ENCODE measurements at places on chromosomes 2 and 18. TPM values are rescaled to one million over a fixed set of nuclear protein-coding genes. Genes with fewer than 3 reads are reported as not detected.

GRCh38 chr2:215598376-215598975, 162.6 kb upstream of the FN1 start:
- no peak for DNase-seq

- DNase-seq, result no peak
These were observed 59.8 kb upstream of the AQP4 start for GRCh38 chr18:26925313-26925712.

DNA sequence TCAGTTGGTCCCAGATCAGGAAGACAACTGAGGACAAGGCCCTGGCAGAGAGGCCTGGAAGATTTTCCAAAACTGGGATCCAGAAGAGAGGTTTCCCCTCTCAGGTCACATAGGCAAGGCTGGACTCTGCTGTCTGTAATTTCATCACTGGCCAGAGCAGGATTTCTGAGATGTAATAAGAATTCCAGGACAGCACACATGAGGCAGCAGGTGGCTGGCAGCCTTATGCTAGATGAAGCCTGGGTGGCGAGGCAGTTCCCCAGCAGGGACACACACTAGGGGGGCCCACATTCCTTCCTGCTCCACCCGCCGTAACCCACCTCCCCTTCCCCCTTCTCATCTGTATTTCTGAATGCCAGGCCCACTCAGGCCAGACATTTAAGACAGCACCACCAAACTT, 98.6 kb downstream of the HNRNPLL start:
- no peak for DNase-seq

- DNase-seq, result no peak
These were observed 18.1 kb downstream of the NETO1 start for GRCh38 chr18:72849671-72850070.

- DNase-seq, result no peak
These were observed 98.9 kb upstream of the ODC1 start for GRCh38 chr2:10546975-10547391.

DNA sequence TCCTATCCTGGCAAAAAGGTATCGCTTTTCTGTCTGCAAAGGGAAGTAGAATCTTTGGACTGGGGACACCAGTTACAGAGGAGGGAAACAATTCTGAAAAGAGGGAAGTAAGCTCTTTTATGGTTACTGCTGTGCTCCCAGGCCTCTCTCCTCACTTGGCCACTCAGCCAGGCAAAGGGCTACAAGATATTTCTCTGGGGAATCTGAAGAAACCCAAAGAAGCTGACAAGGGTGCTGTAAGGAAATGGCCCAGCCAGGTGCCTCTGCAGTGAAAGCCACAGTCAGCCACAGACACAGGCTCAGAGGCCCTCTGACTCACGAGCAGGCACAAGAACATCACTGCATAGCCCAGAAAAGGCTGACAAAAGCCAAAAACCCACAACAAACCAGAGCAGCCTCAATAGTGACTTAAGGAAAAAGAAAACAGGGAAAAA, 5.8 kb downstream of the HDLBP start:
- DNase-seq, result no peak

- DNase-seq, result no peak
These were observed 124.5 kb upstream of the CDC42EP3 start for GRCh38 chr2:37795938-37796337.

Gene TDRD15
- total RNA-seq, result not detected

Gene IL1RL2
- 0.46 TPM for total RNA-seq

Gene LBX2
- 0.91 TPM for total RNA-seq

Gene ZBTB7C
- 3.3 TPM for total RNA-seq

All from right cardiac atrium (tissue), 5 donors.